Caudate nucleus (tissue), 63 donors: ENCODE measurements at places on chromosomes 5 and 9.

- DNase-seq: no peak
Measured at GRCh38 chr9:22056402-22056801, 47.3 kb upstream of the CDKN2B start.

- DNase-seq: no peak
Measured at GRCh38 chr5:98314292-98314691, 459.2 kb upstream of the RGMB start.

GRCh38 chr9:92165484-92165883, 50.3 kb upstream of the SPTLC1 start:
- no peak for DNase-seq

GRCh38 chr5:5025098-5025773, 114.9 kb upstream of the ADAMTS16 start:
- no peak for DNase-seq

GRCh38 chr9:134291961-134292871, 34.0 kb upstream of the RXRA start:
- no peak for DNase-seq

- DNase-seq: no peak
Measured at GRCh38 chr5:80852331-80853245, 107.6 kb upstream of the RASGRF2 start.

DNA sequence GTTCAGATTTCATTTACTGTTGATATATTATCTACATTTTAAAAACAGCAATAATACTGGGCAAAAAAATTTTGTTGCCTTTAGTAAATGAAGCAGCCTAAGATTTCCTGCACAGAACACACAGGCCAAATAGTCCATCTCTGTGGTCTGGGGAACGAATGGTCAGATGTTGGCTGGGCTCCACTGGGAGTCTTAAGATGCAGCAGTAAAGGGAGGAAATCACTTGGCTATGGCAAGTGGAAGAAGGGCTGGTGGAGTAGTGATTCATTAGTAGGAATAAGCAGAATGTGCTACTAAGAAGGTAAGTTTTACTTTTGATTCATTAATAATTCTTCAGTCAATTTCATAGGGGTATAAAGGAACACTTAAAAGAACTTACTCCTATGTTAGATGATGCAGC, 91.1 kb upstream of the ARRDC3 start:
- DNase-seq: no peak

DNA sequence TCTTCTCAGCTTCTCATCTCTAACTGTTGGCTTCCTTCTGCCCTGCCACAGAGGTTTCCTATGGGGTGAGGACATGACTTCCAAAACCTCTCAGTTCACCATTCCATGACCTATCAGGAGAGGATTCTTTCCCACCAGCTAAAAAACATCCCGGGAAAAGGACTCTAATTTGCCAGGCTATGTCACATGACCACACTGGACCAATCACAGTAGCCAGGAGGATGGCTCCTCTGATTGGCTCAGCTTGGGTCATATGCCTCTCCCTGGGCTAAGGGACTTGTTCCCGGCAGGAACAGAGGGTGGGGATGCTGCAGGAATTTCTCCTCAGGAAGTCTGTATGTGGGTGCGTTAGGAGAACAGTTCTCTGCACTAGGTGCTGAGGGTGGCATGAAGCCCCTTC, 40.3 kb upstream of the XPA start:
- no peak for DNase-seq

DNA sequence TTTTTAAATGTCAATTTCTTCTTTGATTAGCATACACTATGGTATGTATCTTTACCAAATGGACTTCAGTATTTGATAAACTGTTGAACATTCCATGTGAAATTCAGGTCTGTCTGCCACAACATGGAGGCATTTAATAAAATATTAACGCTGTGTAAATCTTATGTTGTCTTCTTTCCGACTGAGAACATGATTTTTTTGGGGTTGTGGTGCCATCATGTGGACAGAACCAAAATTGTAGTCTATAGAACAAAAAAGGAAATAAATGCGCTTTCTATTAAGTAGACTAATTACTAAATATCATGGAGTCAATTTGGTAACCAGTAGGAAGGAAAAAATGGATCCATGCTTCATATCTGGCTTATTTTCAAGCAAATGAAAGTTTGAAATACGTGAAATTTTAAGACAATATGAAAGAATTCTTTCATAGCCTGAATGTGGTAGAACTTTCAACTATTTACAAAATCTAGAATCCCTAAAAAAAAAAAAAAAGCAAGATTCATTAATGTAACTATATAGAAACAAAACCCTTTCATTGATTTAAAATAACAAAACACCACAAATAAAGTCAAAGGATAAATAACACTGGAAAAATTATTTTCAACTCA, 2.8 kb upstream of the PLK2 start:
- no peak for DNase-seq

GRCh38 chr9:21505425-21506179, 23.5 kb upstream of the IFNE start:
- no peak for DNase-seq

- no peak for DNase-seq
Measured at GRCh38 chr9:6562871-6563430, 82.6 kb downstream of the GLDC start.

- DNase-seq: no peak
Measured at GRCh38 chr9:82920154-82920553, 142.8 kb downstream of the RASEF start.
